ENCODE measurements at places on chromosomes 3 and 15.

GRCh38 chr3:177196456-177197040, 734 bp downstream of the TBL1XR1 start:
- DNase-seq: no peak

GRCh38 chr15:63517628-63518027, 13.2 kb downstream of the USP3 start:
- no peak for DNase-seq

GRCh38 chr15:100030586-100031229, 297.5 kb upstream of the LYSMD4 start:
- DNase-seq: no peak

DNA sequence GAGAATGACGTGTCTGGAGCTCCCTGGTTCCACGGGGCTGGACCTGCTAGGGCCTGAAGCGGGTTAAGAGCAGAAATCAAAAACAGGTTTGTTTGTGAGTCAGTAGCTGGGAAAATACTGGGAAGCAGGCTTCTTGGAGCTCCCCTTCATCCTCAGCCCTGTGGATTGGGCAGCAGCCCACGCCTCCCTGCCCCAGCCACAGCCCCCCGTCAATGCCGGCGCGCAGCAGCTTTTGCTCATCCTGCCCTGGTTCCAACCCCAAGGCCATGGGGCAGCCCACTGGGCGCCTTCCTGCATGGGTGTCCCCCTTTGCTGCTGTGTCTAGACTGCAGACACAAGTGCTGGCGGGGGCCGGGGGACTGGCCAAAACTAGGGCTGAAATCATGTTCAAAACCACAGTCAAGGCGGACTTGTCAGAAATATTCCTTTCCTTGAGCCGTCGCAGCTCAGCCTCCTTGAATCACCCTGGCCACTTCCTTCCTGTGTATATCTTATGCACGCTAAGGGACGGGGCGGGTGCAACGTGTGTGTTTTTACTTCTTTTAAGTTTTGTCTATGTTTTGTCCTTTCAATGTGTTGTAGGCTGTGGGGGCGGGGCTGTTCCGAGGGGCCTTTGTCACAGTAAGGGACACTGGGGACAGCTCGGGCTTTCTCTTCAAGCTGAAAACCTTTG, 108.1 kb downstream of the KLF13 start:
- no peak for DNase-seq

DNA sequence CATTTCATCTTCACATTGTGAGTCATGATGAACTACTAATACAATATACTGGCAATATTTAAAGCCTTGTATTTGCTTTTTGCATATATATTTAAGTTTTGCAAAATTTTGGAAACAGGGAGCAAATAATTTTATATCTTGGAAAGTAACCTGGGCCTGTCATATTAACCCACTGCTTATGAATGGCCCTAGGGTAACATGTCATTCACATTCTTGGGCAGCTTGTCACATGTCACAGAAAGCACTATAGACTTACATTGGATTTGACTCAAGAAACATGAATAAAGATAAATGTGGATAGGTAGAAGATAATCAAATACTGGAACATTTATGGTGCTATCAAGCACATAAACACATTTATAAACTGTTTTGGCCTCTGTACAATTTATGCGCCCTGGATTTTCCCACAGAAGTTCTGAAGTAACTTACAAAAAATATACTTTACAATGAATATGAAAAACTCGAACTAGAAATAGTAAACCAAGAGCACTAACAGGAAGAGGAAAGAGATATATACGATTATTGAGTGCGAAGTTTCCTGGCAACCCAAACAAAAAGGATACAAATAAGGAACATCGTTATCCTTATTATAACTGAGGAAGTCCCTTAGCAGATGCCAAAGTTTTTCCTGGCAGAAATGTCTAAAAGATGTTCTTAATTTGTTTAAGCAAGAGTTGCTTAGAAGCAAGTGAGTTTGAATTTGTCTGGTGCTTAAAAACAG, 257.2 kb downstream of the RBMS3 start:
- DNase-seq: no peak

DNA sequence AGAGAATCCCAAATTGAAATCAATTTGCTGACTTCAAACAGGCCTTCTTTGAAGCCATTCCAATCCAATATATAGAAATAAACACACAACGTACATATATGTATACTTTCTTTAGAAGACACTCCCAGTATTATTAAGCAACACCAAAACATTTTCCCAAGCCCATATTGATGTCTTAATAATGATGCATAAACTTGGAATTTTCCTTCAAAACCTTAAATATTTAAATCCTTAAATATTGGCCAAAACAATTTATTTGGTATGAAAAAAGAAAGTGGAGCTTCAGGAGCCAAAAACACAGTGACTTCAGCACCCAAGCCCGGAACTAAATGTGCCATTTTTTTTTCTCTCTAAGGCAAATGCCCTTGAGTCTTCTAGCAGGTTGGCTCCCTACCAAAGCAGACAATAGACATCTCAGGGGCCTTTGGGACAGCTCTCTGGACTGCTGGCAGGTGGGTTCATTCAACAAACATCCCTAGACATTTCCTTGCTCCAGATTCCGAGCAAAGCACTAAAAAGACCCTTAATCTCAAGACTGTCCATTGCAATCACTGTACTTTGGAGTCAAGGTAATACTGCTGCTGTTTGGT, 384.7 kb downstream of the NTRK3 start:
- DNase-seq: no peak

DNA sequence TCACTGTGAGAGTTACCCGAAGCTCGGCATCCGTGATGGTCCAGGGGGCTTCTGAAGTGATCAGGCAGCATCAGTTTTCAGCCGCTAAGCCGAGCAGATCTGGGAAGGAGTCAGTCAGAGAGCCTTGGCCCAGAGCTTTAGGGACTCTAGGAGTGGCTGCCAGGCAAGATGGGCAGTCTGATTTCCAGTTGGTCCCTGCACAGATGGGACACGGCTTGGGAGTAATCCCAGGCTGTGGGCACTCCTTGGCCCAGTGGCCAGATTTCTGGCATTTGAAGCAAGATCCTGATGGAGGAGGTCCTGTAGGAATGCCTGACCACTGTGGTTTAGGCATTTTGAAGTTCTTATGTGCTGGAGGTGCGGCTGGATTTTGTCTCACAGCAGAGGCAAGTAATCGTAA, 10.5 kb upstream of the IP6K2 start:
- DNase-seq: no peak

DNA sequence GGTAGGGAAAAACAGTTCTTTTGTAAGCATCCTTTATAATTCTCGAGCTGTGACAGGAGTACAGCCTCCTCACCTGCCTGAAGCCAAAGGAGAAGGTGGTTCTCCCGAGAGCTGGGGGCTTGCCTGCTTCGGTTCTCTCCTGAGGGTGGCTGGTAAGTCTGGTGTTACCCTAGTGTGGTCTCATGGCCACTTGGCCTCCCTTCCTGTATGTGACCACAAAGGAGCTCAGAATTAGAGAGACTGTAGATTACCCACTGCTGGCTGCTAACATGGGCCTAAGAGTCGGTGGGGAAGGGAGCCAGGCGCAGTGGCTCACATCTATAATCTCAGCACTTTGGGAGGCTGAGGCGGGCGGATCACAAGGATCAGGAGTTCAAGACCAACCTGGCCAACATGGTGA, 12.6 kb downstream of the PDHB start:
- no peak for DNase-seq
